NCI-H774 (cell line): ENCODE measurements at places on chromosomes 12 and 14.

DNA sequence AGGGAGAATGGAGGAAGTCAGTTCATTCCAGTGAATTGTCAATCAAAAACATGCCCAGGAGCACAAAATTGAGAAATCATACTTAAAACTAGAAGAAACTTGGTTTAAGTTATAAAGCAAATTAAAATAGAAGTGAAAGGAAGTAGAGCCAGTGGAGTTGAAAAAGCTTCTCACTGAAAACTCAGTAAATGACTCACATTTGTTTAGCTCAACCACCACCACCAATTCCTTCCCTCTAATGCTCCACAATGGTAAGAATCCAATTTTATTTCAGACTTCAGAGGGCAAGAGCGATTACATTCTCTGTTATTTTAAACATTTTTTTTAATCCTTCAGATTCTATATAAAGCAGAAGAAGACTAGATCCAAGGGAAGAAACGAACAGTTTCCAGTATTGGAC, 19.4 kb downstream of the UTP20 start:
- DNase-seq: no peak

GRCh38 chr12:15931590-15932053, 20.5 kb downstream of the DERA start:
- DNase-seq: no peak

- DNase-seq: no peak
Measured at GRCh38 chr12:110697236-110697635, 8.3 kb upstream of the HVCN1 start.

- DNase-seq: no peak
Measured at GRCh38 chr14:81192594-81192993, 28.2 kb downstream of the GTF2A1 start.

DNA sequence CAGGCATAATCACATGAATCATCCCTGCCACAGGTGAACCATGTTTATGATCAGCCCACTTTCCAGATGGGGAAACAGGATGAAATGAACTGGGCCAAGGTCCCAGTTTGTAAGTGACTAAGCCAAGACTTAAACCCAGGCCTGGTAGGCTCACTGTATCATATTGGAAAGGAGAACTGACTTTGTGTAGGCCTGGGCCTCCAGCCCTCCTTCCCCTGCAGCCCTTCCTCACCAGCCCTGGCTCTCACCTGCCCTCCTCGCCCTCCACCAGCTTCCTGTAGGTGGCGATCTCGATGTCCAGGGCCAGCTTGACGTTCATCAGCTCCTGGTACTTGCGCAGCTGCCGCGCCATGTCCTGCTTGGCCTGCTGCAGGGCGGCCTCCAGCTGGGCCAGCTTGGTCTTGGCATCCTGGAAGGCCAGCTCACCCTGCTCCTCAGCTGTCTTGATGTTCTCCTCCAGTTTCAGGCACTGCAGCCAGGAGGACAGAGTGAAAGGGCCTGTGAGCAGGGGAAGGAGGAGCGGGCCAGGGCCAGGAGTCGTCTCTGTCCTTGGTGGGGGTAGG, 19.8 kb downstream of the KRT80 start:
- peak; percentile 18 for DNase-seq

GRCh38 chr12:93813972-93814821, 137.0 kb downstream of the CRADD start:
- DNase-seq: no peak

DNA sequence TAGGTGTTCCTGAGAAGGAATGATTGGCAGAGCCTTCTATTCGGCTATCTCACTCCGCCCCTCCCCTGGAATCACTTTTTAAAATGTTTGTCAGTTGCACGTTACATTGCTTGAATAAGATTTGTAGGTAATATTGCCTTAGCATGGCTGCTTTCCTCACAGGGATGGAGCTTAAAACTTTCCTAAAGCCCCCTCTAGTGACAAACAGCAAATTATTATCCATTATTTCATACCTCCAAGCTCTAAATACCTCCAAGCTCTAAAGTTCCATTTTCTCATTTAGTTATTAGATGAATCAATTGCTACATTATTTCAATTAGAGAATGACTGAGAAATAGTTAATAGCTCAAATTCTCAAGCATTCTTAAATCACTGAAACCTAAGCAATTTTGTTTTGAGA, 5.1 kb upstream of the SPATA7 start:
- no peak for DNase-seq
